Activated CD8-positive, alpha-beta memory T cell treated with anti-CD3 and anti-CD28 coated beads for 1 hour (primary cell): ENCODE measurements at places on chromosomes 5 and 9.

GRCh38 chr9:131517761-131518190 lies 13.3 kb downstream of the UCK1 start:
- DNase-seq, result no peak

- no peak for DNase-seq
These were observed 57.7 kb upstream of the CER1 start for GRCh38 chr9:14780251-14780650.

DNA sequence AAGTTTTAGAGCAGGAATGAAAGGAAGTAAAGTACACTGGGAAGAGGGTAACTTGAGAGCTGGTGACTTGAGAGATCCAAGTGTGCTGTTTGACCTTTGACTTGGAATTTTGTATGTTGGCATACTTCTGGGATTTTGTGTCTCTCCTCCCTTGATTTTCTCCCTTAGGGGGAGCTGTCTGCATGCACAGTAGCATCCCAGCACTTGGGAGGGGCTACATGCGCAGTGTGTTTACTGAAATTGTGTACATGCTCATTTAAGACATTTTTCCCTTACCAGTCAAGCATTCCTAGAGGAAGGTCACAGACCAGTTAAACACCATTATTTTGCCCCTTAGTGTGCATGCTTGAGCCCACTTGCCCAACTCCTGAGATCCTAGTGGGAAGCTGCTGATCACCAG lies 120.1 kb downstream of the ZNF622 start:
- DNase-seq, result no peak

- DNase-seq, result no peak
These were observed 64.7 kb downstream of the FRMD3 start for GRCh38 chr9:83473488-83473971.

DNA sequence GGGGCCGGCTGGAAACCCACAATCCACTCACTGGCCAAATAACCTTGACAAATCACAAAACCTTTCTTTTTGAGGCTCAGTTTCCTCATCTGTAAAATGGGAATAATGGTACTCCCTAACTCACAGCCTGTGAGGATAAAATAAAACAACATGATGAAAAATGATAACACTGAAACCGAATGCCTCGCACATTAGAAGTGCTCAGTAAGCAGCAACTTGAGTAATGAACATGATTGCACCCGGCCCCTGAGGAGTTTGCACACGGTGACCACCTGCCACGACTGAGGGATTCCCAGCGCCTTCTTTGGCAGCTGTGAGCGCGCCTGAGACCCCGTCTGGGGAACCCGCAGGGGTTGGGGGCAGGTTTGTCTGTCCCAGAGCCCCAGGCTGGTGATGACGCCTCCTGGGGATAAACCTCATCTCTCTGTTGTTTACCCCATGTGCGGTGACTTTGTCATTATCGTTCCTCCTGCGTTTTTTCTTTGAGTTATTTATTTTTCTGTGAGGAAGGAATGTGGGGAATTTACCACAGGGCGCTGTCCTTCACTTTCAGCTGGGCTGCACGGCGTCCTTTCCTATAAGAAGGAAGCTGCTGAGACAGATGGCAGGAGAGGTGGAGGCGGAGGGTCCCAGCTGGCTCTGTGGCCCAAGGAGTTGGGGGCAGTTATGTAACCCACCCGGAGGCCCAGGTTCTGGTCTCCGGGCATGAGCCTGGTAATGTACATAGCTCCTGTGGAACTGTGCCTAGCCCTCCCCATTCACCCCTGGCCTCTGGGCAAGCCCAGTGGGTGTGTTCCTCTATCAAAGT lies 3.0 kb upstream of the SYNPO start:
- DNase-seq, result no peak

- peak; percentile 7 for DNase-seq
These were observed 226.9 kb downstream of the MSX2 start for GRCh38 chr5:174951151-174951780.
